ENCODE measurements at places on chromosomes 3 and 15. TPM values are rescaled to one million over a fixed set of nuclear protein-coding genes. Genes with fewer than 3 reads are reported as not detected.

DNA sequence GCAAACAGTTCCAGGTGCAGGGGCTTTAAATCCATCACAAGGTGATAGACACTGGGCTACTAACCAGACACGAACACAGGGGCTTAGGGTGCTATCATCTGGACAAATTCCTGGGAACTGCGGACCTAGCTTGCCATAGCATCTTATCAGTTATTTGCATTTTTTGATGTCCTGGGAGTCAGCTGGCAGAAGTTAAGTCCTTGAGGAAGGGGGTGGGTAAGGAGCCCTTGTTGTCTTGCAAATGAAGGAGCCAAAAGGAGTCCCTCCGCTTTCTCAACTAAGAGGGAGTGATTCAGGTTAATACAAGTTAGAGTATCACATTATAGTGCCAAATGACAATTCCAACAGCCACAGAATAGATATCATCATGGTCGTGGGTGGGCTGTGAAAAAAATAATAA lies 108.9 kb downstream of the NPAP1 start:
- DNase-seq: no peak

- DNase-seq: no peak
These were observed 39.6 kb downstream of the DAPK2 start for GRCh38 chr15:64006642-64007041.

DNA sequence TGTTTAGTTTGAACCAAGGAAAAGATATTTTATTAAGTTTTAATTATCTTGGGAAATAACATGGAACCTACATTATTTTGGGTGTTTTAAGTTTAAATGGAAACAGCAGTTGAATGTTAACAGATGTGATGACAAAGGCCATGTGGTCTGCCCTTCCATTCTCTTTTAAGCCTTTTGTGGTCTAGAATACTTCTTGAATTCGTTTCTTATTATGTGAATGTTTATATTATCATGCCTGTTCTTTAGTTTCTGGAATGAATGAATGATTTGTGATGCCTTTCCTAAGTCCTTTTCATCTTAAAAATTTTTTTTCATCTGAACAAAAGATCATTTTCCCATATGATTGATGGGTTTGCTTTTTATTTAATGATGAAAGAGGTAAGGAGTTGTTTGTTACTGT lies 44.6 kb downstream of the SNRK start:
- no peak for DNase-seq

- no peak for DNase-seq
These were observed 51.1 kb downstream of the PSMD6 start for GRCh38 chr3:63972196-63972595.

DNA sequence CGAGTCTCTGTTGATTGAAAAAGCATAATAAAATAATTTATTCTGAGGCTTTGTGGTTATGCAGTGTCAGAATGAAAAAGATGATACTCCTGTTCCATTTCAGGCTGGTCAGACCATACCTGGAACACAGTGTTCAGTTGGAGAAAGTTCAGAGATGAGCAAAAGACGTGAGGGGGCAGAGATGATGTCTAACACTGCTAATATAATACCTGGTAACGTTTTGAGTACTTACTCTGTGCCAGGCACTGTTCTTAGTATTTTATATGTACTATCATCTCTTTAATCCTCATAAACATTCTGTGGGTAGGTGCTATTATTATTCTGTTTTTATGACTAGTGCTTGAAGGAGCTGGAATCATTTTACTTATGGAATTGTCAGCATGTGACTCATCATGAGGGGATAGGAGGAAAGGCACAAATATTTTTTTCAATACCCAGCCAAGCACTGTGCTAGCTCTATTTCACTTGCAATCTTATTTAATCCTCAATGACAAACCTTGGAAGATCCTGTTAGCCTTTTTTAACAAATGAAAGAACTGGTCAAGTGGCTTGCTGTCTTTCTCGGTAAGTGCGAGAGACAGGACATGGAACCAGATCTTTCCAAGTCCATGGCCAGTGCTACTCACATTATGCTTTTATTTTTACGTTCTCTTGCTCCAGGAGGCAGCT lies 31.8 kb downstream of the IQGAP1 start:
- DNase-seq: no peak

DNA sequence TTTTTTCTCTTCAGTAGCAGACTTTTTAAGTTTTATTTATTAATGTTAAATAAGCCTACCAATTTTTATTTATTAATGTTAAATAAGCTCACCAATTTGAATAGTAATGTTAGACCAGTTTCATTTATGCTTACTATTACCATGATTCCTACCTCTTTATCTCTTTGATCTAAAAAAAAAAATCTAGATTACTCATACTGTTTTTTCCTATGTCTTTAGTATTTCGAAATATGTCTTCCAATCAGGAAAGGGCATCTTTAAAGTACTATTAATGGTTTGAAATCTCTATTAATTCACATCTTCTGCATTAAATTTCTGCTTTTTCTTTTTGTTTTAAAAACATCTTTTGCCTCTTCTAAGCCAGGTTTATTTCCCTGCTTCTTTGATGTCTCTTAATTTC lies 27.5 kb upstream of the MAPKBP1 start:
- DNase-seq: no peak

DNA sequence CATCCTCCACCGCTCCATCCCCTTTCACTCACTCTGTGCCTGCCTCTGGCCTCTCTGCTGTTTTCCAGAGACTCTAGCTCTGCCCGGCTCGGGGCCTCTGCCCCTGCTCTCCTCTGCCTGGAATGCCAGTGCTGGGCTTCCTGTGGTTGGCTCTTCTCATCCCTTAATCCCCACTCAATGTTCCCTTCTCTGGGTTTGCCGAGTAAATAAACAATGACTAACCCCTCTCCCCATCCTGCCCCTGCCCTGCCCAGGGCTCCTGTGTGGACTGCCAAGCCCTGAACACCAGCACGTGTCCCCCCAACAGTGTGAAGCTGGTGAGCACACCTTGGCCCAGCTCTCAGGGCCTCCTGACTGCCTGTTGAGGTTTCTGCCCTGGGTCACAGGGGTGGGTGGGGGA lies 12.2 kb downstream of the STAB1 start:
- no peak for DNase-seq

GRCh38 chr3:68447885-68448284 lies 484.5 kb downstream of the TAFA4 start:
- DNase-seq: no peak

- DNase-seq: no peak
These were observed 8.3 kb downstream of the IL12A start for GRCh38 chr3:159996959-159997358.

DNA sequence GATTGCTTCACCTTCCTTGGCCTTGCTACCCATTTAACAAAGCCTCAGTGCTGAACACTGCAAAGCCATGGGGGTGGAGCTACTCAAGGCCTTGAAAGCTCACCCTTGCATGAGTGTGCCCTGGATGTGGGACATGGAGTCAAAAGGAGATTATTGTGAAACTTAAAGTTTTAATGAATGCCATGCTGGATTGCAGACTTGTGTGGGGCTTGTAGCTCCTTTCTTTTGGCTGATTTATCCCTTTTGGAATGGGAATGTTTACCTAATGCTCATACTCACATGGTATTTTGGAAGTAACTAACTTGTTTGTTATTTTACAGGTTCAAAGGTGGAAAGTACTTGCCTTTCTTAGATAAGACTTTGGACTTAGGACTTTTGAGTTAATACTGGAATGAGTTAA lies 538.5 kb upstream of the NECTIN3 start:
- no peak for DNase-seq

DNA sequence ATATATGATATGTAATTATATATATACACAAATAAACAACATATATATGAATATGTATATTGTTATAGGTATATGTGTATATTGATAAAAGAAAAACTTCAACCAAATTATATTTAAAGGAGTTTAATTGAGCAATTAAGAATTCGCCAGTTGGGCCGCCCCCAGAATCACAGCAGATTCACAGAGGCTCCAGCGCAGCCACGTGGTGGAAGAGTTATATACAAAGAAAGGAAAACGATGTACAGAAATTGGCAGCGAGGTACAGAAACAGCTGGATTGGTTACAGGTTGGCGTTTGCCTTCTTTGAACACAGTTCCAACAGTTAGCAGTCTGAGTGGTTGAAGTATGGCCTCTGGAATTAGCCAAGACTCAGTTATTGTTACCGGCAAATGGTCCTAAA lies 137.3 kb upstream of the SLC24A5 start:
- DNase-seq: no peak

- DNase-seq: no peak
These were observed 50.7 kb upstream of the C3orf49 start for GRCh38 chr3:63768386-63768785.

GRCh38 chr3:172211123-172211522 lies 171.7 kb downstream of the FNDC3B start:
- DNase-seq: no peak

GRCh38 chr3:125052624-125053303 lies 3.0 kb downstream of the HEG1 start:
- no peak for DNase-seq

The ITGA11 gene
- 0.72 TPM for total RNA-seq

The RPL39L gene
- total RNA-seq: 0.46 TPM

The HTR3E gene
- not detected for total RNA-seq

The CPNE9 gene
- 0.12 TPM for total RNA-seq

The LACTB gene
- 6.4 TPM for total RNA-seq

All from pancreas (tissue), 10 donors.